ENCODE measurements at places on chromosomes 3 and 15.

DNA sequence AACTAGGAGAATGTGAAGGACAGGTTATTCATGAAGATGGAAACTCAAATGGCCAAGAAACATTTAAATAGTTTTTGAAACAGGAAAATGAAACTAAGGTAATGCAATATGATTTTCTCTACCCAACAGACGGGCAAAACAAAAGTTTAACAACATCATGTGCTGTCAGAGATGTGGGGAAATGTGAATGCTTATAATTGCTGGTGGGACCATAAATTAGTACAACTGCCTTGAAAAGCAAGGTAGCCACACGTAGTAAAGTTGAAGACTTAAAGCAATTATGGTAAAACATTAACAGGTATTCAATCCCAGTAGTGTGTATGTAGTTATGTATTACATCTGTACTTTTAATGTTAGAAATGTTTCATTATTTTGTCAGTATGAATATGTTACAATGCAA lies 57.0 kb upstream of the C3orf80 start:
- no peak for DNase-seq

DNA sequence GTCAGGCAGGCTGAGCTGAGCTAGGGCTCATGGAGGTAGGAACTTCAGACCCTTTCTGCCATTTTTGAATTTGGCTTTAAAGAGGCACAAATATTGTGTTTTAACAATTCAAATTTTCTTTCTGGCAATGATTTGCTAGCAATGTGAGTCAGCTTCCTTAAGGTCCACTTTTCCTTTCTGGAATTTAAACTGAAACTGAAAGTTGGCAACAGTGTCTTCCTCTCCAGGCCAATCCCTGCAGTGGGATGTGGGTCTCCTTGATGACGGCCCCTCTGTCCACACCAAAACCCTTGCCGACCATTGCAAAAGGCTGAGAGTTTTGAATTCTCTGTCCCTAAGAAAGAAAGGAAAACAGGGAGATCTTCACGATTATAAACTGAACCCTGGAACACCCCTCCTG lies 27.1 kb downstream of the RPSA start:
- no peak for DNase-seq

DNA sequence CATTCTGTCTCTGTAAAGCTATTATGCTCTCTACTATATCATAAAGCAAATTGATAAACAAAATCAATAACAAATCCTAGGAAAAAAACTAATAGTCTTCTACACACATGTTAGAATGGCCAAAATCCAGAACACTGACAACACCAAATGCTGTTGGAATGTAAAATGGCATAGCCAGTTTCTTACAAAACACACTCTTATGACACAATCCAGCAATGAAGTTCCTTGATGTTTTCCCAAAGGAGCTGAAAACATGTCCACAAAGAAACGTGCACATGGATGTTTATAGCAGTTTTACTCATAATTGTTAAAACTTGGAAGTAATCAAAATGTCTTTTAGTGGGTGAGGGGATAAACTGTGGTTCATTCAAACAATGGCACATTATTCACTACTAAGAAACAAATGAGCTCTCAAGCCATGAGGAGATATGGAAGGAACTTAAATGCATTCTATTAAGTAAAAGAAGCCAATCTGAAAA lies 32.7 kb downstream of the CADM2 start:
- no peak for DNase-seq

GRCh38 chr3:138890555-138891187 lies 55.9 kb upstream of the PIK3CB start:
- DNase-seq, result no peak

- DNase-seq, result no peak
Observed at GRCh38 chr3:136106101-136106500, 90.0 kb downstream of the MSL2 start.

- DNase-seq, result no peak
Observed at GRCh38 chr15:63402498-63403253, 21.0 kb upstream of the CA12 start.

DNA sequence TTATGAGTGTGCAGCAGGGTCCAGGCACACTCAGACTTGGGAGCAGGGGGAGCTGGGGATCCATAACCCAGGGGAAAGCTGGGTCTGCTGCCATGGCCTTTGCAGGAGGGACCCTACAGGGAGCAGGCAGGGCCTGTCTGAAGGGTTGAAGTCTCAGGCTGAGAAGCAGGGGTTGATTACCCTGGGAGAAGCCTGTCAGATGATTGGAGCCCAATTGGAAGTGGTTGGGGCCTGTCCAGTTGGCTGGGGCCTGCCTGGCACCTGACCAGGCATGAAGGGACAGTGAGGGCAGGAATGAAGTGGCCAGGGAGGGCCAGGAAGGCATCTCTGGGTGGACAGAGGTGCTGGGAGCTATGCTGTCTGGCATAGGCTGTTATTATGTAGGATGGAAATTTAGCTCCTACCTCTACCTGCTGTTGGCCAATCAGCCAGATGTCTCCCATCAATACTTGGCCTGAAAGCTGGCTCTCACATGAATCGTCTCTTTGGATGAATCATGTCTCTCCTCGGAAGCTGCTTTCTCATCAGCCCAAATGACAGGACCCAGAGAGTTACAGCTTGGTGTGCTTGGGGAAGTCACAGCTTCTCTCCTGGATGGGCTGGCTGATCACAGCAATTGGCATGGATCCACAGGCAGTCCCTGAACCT lies 27.4 kb upstream of the SLCO2A1 start:
- no peak for DNase-seq

DNA sequence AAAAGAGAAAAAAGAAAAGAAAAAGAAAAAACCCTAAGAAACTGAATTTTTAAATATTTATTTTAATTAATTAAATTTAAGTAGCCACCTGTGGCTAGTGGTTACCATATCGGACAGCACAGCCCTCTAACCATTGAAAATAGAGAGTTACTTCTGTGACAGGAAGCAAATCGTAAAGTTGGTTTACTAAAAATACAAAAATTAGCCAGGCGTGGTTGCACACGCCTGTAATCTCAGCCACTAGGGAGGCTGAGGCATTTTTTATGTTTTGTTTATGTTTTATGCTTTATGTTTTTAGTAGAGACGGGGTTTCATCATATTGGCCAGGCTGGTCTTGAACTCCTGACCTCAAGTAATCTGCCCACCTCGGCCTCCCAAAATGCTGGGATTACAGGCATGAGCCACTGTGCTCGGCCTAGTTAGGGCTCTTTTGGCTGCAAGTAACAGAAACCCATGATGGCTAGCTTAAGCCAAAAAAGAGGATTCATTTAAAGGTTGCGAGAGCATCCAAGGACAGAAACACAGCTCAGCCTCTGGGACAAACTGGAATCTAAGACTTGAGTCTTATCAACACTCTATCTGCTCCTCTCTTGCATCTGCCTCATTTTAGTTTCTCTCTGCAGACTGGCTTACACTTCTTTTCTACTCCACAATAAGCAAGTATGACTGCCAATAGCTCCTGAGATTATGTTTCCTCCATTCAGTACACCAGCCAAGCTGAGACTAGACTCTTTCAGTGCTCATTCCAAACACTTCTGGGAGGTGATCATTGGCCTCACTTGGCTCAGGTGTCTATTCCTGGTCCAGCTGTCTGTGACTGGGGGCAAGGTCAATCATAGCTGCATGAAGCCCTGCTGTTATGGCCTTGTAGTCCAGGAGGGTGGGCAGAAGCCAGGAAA lies 6.8 kb upstream of the SKIL start:
- no peak for DNase-seq

DNA sequence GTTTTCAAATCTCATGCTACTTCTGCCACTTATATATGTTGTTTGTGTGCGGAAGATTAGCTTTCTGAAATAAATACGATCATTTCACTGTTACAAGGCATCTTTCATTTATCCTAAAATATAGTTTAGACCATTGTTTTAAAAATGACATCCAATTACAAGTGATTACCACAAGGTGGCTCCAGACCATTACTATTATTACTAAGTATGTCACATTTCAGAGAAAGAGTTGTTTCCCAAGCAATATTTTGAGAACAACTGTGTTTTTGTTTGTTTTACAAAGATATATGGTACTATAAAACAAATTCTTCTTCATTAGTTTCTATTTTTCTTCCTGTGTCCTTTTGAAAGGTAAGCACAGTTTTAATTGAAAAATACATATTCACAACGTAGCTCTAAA lies 136.0 kb upstream of the RAP2B start:
- DNase-seq, result peak; percentile 14

DNA sequence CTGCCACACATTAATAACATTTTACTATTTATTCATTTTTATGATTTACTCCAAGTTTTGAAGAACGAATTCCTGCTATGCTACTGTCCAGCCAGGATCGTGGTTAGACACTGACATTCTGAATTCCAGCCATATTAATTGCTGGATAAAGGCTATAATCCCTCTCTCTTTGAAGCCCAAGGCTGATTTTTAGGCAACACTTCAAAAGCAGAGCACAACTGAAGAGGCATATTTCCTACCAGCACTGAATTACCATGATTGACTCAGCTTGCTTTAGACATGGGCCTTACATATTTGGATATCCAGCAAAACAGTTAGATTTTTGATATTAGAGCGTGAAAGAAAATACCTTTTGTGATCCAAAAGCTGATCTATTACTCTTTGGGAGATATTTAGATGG lies 205.0 kb downstream of the ZIC1 start:
- no peak for DNase-seq

DNA sequence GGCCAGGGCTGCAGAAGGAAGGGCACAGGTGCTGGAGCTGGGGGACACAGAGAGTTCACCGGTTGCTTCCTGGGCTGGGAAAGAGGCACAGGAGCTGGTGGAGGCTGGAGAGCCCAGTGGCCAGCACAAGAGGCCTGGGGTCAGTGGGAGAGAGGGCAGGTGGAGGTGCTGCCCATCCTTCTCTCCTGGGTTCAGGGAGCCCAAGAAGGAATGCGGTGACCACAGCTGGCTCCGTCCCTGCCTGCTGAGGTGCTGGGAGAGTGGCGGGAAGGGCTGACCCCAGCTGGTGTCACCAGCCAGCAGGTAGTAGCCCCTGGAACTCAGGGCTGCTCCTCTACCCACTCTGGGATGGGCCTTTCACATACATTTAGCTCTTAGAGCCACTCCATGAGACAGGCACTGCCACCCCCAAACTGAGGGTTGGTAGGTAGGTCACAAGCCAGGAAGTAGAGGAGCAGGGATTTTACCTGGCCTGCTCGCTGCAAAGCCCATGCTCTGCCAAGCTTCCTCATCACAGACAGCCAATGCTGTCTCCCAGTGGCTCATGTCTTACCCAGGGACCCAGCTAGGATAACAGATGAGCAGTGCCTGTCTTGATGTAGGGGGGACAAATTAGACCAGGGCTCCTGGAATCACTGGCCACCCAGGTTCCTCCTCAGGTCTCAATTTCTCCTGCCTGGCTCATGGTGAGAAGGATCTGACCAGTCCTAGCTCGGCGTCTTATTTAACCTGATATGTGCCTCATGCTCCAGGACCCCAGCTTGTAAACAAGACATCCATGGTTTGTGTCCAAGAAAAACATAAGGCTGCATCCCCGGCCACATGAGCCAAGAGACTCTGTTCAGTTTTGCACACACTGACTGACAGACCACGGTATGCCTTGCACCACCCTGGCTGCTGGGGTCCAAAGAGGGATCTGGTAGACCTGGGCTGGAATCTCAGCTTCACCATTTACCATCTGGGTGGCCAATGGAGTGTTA lies 119.2 kb downstream of the CORO2B start:
- no peak for DNase-seq

GRCh38 chr3:184546252-184546651 lies 15.3 kb upstream of the EPHB3 start:
- DNase-seq, result no peak

GRCh38 chr15:74006774-74007639 lies 12.5 kb downstream of the PML start:
- DNase-seq, result no peak

DNA sequence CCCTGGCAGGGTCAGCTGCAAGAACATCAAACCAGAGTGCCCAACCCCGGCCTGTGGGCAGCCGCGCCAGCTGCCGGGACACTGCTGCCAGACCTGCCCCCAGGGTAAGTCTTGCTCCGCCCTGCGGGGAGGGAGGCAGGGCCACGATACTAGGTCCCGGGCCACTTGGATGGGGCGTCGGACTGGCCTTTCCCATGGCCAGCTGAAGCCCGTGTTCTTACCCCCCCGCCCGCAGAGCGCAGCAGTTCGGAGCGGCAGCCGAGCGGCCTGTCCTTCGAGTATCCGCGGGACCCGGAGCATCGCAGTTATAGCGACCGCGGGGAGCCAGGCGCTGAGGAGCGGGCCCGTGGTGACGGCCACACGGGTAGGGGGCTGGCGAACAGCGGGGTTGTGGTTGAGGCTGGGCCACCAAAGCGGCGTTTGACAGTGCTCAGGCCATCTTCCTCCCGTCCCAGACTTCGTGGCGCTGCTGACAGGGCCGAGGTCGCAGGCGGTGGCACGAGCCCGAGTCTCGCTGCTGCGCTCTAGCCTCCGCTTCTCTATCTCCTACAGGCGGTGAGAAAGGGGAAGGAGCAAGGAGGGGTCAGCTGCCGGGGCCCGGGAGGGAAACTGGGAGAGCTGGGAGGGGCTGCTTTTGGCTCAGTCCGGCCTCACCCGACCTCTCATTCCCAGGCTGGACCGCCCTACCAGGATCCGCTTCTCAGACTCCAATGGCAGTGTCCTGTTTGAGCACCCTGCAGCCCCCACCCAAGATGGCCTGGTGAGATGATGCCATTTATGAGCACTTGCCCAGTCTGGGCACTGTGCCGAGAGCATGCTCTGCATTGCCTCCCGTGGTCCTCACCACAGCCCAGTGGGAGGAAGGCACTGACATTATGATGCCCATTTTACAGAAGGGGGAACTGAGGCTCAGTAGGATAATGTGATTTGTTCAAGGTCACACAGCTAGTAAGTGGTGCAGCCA lies 1.7 kb downstream of the CHRD start:
- DNase-seq, result no peak

- no peak for DNase-seq
Observed at GRCh38 chr3:120393243-120393642, 44.1 kb upstream of the LRRC58 start.
